ENCODE measurements at places on chromosomes 7 and 10.

- H3K27me3 ChIP-seq = peaks cover 33% of the 10 kb centered on the region
- DNase-seq = no peak
- H3K4me1 ChIP-seq = no peaks in the 10 kb centered on the region
- no peak overlapping the region for H3K4me3 ChIP-seq
Measured at GRCh38 chr7:73622527-73622908, 1.8 kb downstream of the MLXIPL start.

DNA sequence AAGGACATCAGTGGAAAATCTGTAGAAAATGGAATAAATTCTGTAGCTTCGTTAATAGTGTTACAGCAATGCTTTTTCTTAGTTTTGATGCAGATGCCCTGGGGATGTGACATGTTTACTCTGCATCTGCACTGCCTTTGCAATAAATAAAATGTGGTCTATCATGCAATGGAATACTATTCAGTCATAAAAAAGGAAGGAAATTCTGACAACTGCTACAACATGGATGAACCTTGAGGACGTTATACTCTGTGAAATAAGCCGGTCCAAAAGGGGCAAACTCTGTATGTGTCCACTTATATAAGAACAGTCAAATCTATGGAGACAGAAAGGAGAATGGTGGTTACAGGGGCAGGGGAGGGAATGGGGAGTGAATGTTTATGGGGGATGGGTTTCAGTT, 13.5 kb downstream of the GRIFIN start:
- no peaks in the 10 kb centered on the region for H3K4me1 ChIP-seq
- H3K27me3 ChIP-seq = no peaks in the 10 kb centered on the region
- no peak overlapping the region for H3K27ac ChIP-seq
- no peak overlapping the region for H3K4me3 ChIP-seq

DNA sequence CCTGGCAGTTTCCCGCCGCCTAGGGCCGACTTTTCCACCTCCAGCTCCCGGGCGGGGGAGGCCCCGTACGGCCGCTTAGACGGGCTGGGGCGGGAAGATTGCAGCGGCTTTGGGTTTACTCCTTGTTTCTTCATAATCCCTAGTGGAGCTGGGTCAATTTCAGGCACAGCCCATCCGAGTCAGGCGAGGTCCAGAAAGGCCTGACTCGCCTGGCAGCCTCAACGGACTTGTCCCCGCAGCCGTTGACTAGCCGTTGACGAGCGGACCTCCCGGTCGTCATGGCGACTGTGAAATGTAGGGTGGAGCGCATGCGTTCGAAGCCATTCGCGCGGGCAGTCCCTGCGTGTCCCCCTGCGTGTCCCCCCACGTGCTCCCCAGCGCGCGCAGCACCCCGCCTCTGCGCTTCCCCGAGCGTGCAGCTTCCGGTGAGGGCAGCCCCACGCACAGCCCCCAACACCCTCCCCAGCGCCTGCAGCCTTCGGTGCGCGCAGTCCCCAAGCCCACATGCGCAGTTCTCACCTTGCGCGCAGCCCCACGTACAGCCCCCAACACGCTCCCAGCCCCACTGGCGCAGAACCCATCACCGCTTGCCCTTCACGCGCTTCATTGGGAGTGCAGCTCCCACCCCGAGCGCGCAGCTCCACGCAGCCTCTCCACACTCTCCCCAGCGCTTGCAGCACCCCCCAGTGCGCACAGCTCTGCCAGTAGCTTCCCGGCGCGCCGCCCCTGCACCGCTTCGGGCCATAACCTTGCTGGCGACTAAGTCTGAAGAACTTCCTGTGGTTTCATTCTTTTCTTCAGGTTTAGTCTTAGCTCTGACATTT, 67.8 kb downstream of the TBX20 start:
- DNase-seq = peak; percentile 15
- no peak overlapping the region for H3K27ac ChIP-seq
- H3K36me3 ChIP-seq = no peaks in the 10 kb centered on the region
- peak overlapping the region; percentile 42 for H3K4me3 ChIP-seq
- no peaks in the 10 kb centered on the region for H3K27me3 ChIP-seq

DNA sequence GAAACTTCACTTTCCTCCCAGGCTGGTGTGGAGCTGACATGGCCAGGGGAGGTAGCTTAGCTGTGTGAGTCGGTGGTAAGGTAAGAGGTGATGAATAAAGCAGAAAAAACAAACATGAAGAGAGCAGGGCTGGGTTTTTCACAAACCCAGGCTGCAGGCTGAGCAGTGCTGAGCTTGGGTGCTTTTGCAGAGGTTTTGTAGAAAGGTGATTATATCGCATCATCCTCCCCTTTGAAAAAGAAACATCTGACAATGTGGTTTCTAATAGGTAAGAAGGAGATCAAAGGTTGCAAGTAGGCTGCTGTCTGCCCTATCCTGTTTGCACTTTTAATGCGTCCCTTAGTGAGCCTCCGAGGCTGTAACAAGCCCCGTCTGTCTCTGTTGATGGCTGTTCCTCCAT, 69.6 kb upstream of the GRM8 start:
- H3K27me3 ChIP-seq = no peaks in the 10 kb centered on the region
- H3K36me3 ChIP-seq = no peaks in the 10 kb centered on the region
- H3K4me3 ChIP-seq = no peak overlapping the region
- DNase-seq = no peak
- no peaks in the 10 kb centered on the region for H3K4me1 ChIP-seq

DNA sequence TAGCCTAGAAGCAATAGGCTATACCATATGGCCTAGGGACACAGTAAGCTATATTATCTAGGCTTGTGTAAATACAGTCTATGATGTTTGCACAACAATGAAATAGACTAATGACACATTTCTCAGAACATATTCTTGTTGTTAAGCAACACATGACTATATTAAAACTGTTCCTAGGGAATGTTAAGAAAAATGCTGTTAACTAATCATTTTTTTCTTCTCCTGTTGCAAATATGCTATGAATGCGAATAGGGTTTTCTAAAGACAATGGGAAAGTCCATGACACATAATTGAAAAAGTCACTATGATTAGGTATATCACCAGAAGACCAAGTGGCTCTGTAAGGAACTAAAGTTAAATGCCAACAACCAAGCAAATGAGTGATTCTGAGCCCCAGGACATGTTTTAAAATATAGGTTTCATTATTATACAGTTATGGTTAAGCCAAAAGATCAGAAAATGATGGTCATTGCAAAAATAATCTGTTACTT, 454.0 kb upstream of the SORCS1 start:
- no peaks in the 10 kb centered on the region for H3K4me1 ChIP-seq
- H3K36me3 ChIP-seq = no peaks in the 10 kb centered on the region
- no peak overlapping the region for H3K4me3 ChIP-seq
- H3K27me3 ChIP-seq = no peaks in the 10 kb centered on the region
- peak; percentile 9 for DNase-seq

DNA sequence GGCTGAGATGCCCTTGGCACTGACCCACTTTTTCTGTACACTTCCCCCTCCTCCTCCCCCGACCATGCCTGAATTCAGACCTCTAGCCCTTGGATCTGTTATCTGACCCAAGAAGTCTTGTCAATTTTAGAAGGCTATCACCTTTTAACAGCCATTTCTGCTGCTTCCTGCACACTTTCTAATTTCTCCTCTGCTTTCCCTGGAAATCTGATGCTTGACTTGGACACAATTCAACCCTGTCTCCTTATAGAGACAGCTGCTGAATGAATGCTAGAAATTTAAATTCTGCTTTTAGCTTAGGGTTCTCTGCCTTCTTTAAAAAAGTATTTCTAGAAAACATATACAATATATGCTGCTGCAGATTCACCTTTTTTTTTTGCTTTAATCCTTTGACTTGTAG, 417.9 kb upstream of the KLF6 start:
- DNase-seq = peak; percentile 34
- no peak overlapping the region for H3K27ac ChIP-seq
- no peaks in the 10 kb centered on the region for H3K27me3 ChIP-seq
- no peak overlapping the region for H3K4me3 ChIP-seq
- H3K4me1 ChIP-seq = no peaks in the 10 kb centered on the region
- no peaks in the 10 kb centered on the region for H3K36me3 ChIP-seq

GRCh38 chr7:2934984-2935740, 91.1 kb upstream of the GNA12 start:
- no peaks in the 10 kb centered on the region for H3K36me3 ChIP-seq
- no peak overlapping the region for H3K4me3 ChIP-seq
- H3K27ac ChIP-seq = no peak overlapping the region
- no peaks in the 10 kb centered on the region for H3K4me1 ChIP-seq
- H3K27me3 ChIP-seq = no peaks in the 10 kb centered on the region

- H3K36me3 ChIP-seq = no peaks in the 10 kb centered on the region
- no peak overlapping the region for H3K27ac ChIP-seq
- H3K4me1 ChIP-seq = peaks cover 5% of the 10 kb centered on the region
- no peaks in the 10 kb centered on the region for H3K27me3 ChIP-seq
- no peak overlapping the region for H3K4me3 ChIP-seq
- no peak for DNase-seq
Measured at GRCh38 chr7:99078416-99078815, 65.5 kb downstream of the SMURF1 start.

- no peak for DNase-seq
- H3K27ac ChIP-seq = no peak overlapping the region
- no peaks in the 10 kb centered on the region for H3K27me3 ChIP-seq
Measured at GRCh38 chr7:86320341-86320740, 323.4 kb upstream of the GRM3 start.

GRCh38 chr10:95337423-95338160, 46.8 kb upstream of the PDLIM1 start:
- DNase-seq = no peak
- no peaks in the 10 kb centered on the region for H3K36me3 ChIP-seq
- no peak overlapping the region for H3K4me3 ChIP-seq
- H3K4me1 ChIP-seq = peaks cover 26% of the 10 kb centered on the region
- H3K27ac ChIP-seq = no peak overlapping the region

- no peaks in the 10 kb centered on the region for H3K27me3 ChIP-seq
- H3K36me3 ChIP-seq = no peaks in the 10 kb centered on the region
- no peak for DNase-seq
- no peaks in the 10 kb centered on the region for H3K4me1 ChIP-seq
- H3K27ac ChIP-seq = no peak overlapping the region
Measured at GRCh38 chr10:123637326-123637880, 28.8 kb upstream of the GPR26 start.

DNA sequence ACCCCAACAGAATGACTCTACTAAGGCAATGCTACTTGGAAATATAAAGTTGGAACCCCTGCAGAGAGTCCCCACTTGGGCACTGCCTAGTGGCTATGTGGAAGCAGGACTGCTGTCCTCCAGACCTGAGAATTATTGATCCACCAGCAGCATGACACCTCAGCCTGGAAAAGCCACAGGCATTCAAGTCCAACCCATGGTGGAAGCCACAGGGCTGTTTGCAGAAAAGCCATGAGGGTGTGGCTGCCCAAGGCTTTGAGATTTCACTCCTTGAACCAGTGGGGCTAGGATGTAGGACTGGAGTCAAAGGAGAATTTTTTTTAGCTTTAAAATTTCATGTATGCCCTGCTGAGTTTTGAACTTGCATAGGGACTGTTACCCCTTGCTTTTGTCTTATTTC, 13.6 kb upstream of the GHRHR start:
- H3K27me3 ChIP-seq = peaks cover 2% of the 10 kb centered on the region
- no peaks in the 10 kb centered on the region for H3K4me1 ChIP-seq
- no peak overlapping the region for H3K4me3 ChIP-seq
- H3K36me3 ChIP-seq = no peaks in the 10 kb centered on the region

GRCh38 chr10:47408606-47409005, 24.5 kb upstream of the ZNF488 start:
- no peak overlapping the region for H3K27ac ChIP-seq
- peaks cover 2% of the 10 kb centered on the region for H3K4me1 ChIP-seq
- no peak overlapping the region for H3K4me3 ChIP-seq
- DNase-seq = no peak
- no peaks in the 10 kb centered on the region for H3K36me3 ChIP-seq
